Fibroblast of skin of left quadriceps (primary cell): ENCODE measurements at places on chromosomes 3 and 15.

- DNase-seq: no peak
These were observed 317.1 kb downstream of the ARRDC4 start for GRCh38 chr15:98277602-98278001.

GRCh38 chr3:178200316-178200715 lies 335.9 kb upstream of the KCNMB2 start:
- DNase-seq: no peak

GRCh38 chr15:94579286-94579685 lies 347.9 kb downstream of the MCTP2 start:
- DNase-seq: no peak

- DNase-seq: no peak
These were observed 40.7 kb downstream of the C2CD4B start for GRCh38 chr15:62124176-62124972.

DNA sequence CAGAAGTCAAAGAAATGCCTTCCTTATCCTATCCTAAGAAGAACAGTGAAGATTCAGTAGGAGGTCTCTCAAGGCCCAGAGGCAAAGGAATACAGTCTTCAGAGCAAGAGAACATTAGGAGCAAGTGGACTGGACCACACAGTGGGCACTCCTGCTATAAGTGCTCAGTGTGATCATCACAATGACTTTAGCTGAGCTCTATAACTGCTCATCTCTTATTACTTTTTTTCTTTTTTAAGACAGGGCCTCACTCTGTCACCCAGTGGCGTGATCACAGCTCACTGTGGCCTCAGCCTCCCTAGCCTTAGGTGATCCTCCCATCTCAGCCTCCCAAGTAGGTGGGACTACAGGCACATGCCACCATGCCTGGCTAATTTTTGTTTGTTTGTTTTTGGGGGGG lies 48.1 kb downstream of the COL8A1 start:
- DNase-seq: no peak

DNA sequence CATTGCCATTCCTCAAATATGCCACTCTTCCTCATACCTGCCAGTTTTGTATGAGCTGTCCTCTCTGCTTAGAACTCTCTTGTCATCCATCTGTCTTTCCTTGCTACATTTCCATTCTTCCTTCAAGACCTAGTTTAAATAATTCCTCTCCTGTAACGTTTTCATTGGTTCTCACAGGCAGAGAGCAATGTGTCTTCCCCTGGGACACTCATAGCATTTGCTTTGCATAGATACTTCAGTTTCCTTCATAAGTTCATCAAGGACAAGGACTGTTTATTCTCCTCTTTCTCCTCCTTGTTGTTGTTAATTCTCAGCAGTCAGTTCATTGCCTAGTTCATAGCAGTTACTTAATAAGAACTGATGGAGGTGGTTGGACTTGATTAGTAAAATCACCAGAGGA lies 10.5 kb downstream of the NR2C2 start:
- no peak for DNase-seq

DNA sequence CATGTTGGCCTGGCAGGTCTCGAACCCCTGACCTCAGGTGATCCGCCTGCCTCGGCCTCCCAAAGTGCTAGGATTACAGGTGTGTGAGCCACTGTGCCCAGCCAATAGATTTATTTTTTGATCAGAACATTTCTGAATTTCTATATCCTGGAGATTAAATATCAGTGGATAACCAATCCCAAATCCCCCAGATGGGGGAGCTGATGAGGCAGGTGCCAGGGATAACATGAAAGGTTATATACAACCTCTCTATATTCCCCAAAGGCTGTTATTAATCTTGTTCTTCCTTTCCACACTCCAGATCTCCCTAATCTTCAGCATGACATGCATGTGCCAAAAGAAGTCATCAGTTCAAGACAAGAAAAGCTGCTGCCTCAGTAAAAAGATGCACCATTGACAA lies 112.3 kb downstream of the WDR76 start:
- DNase-seq: no peak

GRCh38 chr15:60928970-60929369 lies 300.1 kb downstream of the RORA start:
- no peak for DNase-seq

DNA sequence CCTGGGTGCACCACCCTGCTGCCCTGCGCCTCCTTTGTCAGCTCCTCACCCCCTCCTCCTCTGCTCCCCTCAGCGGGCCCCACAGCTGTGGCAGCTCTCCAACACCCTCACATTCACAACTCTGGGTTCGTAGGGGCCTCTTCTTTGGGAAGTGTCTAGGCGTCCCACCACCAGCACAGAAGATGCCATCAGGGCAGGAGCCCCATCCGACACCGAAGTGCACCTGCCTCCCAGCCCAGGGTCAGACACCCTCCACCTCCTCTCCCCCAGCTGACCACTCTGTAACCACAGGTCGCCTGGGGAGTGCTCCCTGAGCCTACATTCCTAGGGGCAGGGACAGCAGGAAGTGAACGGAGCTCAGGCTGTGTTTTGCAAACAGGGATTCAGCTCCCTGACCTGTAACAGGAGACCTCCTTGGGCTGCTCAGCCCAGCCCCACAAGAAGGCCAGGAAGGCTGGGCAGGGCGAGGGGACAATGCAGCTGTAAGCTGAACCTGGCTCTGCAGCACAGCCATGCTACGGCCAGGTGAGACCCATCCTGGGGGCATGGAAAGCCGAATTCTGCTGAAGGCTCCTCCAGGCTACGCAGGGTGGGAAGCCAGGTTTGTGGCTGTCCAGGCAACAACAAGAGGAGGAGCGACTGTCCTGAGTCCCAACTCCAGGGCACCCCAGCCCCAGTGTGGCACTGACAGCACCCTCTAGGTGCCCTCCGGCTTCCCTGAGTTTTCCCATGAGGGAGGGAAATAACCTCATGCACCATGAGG lies 269.0 kb downstream of the GOLGA6L6 start:
- DNase-seq: no peak

DNA sequence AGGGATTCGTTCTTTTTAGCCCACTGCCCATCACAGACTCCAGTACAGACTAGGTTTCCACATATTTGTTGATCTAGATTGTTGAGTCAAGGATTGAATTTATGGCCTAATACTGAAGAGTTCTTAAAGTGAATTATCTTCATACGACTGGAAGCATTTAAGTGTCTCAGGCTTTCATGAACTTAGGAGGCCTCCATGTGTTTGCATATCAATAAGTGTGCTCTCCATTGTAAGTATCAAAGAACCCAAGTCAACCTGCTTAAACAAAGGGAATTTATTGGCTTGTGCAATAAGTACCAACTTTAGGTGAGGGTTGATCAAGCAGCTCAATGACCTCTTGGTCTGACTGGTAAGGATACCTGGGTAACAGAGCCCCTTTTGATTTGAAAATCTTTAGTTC lies 382.1 kb downstream of the PDCD6IP start:
- DNase-seq: no peak

DNA sequence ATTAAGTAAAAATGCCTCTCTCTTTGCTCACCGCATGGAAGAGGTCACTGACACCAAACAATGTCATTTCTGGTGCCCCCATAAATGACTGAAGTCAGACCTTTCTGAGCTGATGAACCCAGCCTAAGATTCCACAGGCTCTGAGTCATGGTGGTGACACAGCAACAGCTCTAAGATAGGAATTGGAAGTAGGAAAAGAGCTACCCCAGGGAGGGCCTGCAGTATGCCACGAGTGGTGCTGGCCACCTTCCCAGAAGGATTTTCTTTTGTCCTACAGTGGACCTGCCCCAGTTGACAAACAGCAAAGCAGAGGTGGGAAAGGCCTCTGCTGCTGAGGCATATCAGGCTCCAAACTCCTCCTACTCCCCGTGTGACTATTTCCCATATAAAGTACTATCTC lies 208.1 kb downstream of the MINAR1 start:
- DNase-seq: peak; percentile 68

DNA sequence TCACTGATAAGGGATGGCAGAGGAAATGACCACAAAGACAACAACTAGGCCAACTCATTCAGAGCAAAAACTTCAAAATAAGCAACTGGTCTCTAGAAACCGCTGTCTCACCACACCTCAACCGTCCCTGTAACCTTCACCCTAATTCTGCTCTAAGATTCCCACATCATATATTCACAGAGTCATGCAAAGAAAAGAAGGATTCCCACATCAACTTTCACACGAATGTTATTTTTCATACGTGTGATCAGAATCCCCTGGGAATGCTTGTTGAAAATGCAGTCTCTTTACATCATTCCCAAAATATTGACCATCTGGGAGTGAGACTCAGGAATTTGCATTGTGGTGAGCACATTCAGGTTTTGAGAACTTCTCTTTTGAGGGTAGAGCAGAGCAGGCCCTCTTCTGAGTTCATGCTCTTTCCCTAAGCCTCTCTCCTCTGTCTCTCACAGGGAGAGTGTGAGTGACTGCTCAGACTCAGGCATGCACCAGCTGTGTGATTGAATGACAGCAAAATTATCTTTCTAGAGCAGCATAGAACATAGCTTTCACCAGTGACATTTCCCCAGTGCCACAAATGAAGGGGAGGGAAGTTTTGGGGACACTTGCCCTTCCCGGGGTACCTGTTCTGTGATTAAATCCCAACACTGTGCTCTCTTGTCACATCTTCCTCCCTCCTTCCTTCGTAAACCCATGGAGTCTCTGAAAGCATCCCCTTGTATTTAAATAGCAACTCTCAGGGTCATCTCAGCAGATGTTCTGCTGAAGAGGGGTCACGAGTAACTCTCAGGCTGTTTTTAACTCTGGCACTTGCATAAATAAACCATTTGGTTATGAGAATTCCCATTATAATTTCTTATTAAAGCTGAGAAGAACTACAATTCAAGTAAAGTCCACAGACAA lies 170.9 kb downstream of the PLCL2 start:
- DNase-seq: peak; percentile 88

DNA sequence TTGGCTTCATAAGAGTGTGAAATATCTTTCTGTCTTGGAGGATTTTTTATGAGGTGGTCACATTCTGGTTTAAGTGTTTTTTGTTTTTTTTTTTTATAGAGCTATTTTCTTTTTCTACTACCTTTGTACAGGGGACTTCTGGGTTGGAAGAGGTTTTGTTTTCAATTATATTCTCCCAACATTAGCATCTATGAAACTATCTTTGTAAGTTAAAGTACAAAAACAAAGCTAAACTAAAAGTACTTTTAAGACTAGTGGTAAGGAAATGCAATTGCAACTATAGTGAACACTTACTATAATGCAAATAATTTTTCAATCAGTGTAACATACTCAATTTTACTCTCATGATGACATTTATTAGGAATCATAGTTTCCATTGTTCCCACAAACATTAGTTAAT lies 688.2 kb downstream of the SI start:
- no peak for DNase-seq

- DNase-seq: no peak
These were observed 61.4 kb downstream of the ARNT2 start for GRCh38 chr15:80465626-80466005.

DNA sequence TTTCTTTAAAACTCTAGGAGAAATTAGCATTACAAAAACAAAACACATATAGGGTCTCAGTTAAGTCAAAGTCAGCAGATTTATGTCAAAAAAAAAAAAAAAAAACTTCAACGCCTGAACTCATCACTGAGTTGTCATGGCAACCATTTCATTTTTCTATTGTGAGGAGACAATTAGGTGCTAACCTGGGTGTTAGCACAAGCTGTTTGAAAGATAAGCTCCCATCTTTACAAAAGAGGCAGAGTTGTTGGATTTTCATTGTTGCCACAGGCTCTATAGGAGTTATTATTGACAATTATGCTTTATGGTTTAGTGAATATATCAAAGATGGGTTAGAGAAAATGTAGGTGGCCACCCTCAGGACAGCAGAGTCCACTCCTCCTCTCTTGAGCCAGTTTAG lies 806.9 kb downstream of the GRM7 start:
- DNase-seq: no peak

DNA sequence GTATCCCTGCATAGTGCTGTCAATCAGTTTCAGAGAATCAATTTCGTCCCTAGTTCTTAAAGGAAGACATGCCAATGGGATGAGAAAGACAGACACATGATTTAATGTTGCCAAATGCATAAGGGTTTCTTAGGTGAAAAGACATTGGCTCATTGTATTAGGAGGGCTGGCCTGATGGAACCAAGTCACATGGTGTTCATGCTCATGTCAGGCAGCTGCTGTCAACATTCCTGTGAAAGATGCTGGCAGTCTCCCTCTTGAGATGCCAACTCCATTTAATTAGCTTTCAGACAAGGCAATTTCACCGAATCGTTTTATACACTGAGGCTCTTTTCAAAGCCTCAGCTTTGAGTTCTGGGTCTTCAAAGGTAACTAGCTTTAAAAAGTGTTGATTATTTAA lies 16.1 kb upstream of the IL1RAP start:
- no peak for DNase-seq

GRCh38 chr15:99124641-99125040 lies 19.8 kb downstream of the SYNM start:
- DNase-seq: no peak

DNA sequence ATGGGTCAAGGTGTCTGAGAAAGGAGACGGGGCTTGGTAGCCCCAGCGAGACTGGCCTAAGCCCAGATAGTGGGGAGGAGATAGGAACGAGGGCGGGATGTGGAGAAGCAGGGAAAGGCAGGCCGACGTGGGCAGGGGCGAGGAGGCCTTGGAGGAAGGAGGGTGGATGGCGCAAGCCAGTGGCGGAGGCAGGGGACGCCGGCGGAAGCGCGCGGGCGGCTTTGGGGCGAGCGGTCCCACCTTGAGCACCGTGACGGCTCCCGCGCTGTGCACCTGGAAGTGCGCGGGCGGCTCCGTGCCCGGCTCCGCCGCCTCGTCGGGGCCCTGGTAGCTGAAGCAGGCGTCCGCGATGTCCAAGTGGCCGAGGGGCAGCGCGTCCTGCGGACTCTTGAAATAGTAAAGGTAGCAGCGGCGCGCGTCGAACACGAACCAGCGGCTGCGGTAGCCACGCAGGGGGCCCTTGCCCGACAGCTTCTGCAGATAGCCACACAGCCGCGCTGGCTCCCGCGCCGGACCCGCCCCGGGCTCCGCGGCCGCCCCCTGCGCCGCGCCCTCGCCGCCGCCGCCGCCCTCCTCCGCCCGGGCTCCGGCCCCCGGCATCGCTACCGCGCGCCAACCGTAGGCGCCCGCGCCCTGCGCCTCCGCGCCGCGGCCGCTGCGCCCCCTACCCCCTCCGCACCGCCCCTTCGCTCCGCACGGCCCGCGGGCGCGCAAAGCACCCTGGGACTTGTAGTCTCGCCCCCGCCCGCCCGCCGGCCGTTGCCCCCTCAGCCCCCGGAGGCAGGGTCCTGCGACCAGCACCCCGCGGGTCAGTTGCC lies at the start of gene TBC1D2B:
TSS of gene TBC1D2B (minus strand) at position 659 of the 818 bp plus-strand sequence. CDS start at position 600, 59 bp downstream.
- DNase-seq: no peak
